ENCODE measurements at places on chromosomes 2 and 18. TPM values are rescaled to one million over a fixed set of nuclear protein-coding genes. Genes with fewer than 3 reads are reported as not detected.

Gene LCT
- total RNA-seq: not detected

Gene NT5C1B
- not detected for total RNA-seq

DNA sequence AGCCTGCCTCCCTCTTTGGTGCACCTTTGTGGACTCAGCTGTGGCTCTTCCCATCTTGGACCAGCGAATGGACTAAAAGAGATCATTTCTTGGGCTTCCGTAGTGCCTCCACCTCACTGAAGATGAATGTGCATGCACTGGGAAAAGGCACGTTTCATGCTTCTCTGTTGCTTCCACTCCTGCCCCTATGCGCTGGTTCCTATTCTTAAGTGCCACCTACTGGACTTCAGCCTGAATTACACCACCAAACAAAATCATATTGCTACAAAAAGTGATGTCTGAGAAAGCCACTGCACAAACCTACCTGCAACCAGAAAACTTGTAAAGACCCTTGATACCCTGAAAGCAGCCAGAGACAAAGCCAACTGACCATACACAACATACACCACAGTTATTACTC is 695.6 kb downstream of the TSN start:
- no peak for ATAC-seq

- ATAC-seq: no peak
Observed at GRCh38 chr18:69233465-69234054, 167.1 kb upstream of the DOK6 start.

- ATAC-seq: no peak
Observed at GRCh38 chr2:7270011-7270431, 352.8 kb downstream of the RNF144A start.

GRCh38 chr2:235852526-235852920 is 315.7 kb downstream of the GBX2 start:
- ATAC-seq: no peak

DNA sequence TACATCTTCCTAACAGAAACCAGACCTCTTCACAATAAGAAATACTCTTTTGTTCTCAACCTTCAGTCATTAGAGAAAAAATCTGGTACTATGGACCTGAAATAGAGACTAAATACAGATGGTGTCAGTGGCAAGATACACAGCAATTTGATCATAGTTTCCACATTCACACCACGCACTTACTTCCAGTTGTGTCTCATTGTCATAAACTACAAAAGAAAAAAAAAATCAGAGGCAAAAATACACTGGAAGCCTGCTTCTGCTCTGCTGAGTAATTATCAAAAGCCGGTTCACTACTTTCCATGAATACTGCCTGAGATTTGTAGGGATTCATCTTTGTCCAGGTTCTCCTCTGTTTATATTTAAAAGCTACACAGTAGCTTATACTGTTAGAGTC is 182.6 kb downstream of the PID1 start:
- ATAC-seq: no peak

GRCh38 chr18:70455731-70456130 is 166.9 kb downstream of the SOCS6 start:
- ATAC-seq: no peak

DNA sequence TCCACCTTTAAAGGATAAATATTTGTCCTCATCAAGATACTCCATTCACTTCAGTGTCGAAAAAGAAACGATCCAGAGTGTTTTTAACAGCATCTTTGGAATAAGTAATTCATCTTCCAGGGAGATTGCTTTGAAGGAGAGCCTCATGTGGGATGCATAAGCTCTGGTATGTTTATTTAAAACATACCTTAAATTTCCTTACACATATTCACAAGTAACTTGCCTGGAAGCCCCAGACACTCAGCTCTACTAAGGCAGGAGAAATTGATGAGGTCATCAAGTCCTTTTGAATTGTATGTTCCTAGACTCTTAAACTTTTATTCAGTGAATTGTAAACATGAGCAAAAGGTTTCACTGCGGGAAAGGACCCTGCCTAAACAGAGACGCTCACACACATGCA is 103.0 kb downstream of the CDK15 start:
- ATAC-seq: no peak

GRCh38 chr2:207767461-207768167 is 2.1 kb downstream of the FZD5 start:
- no peak for ATAC-seq

DNA sequence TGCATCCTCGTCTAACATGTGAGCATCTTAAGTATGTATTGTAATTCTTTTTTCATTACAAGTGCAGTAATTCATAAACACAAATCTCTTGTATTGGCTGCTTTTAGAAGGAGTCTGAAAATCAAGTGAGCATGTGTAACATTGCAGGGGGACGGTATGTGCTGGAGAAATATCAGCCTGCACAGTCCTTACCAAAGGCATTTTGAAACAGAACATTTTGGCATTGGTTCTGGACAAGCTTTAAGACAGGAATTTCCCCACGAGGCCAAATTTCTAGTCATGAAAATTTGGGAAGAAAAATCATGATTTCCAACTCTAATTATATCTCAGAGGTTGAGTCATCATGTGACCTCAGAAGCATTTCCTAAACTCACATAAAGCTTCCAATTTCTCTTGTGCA is 24.7 kb upstream of the NRP2 start:
- ATAC-seq: peak; percentile 82

GRCh38 chr2:40428439-40428838 is 23.5 kb downstream of the SLC8A1 start:
- ATAC-seq: no peak

All from gastroesophageal sphincter (tissue), 4 donors.